Fibroblast of lung (primary cell): ENCODE measurements at places on chromosomes 7 and 10. TPM values are rescaled to one million over a fixed set of nuclear protein-coding genes. Genes with fewer than 3 reads are reported as not detected.

The PLCE1 gene
- total RNA-seq, result 0.33 and 1.0 TPM in 2 replicates

DNA sequence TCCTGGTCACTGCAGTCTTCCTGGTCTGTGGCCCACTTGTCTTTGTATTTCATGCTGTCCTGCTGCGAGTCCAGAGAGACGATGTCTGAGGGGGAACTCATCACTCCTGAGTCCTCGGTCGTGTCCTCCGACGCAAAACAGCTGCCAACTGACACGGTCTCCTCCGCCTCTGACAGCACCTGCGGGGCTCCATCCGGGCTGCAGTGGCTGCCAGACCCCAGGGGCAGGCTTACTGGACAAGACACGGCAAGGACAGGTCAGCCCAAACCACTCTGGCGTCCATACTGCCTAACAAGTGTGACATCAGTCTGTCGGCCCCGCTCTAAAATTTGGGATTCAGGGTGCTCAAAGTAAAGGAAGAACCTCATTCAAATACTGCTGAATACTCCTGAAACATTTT lies 260.8 kb upstream of the GRB10 start:
- DNase-seq, result no peak

The BTBD16 gene
- not detected in 2 replicates for total RNA-seq

GRCh38 chr7:3980300-3980643 lies 679.2 kb downstream of the SDK1 start:
- DNase-seq, result no peak

The PAPSS2 gene
- 51.1 and 102 TPM in 2 replicates for total RNA-seq

DNA sequence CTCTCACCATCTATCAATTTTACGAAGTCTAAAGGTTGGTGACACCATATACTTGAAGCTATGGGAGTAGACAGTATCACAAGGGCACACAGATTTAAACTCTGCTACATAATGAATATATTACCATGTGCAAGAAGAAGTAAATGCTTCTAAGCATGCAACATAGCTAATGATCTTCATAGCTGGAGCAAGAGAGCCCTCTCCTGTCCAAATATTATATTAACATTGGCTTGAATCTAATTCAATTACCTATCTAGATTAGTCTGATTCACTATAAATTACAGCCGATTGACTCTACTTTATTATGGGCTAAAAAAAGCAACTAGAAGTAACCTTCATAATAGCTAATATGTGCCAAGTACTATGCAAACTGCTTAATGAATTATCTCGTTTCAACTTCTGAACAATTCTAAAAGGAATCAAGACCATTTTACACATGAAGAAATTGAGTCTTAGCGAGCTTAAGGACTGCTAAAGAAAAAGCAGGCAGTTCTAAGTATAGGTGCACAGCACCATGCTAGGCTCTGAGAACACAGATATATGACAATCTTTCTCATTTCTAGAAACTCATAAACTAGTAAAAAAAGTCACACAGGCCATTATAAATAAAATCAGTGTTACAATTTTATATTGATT lies 21.9 kb downstream of the FRA10AC1 start:
- peak; percentile 59 for DNase-seq

The SNX10 gene
- total RNA-seq, result under 0.01 and 0.26 TPM in 2 replicates

DNA sequence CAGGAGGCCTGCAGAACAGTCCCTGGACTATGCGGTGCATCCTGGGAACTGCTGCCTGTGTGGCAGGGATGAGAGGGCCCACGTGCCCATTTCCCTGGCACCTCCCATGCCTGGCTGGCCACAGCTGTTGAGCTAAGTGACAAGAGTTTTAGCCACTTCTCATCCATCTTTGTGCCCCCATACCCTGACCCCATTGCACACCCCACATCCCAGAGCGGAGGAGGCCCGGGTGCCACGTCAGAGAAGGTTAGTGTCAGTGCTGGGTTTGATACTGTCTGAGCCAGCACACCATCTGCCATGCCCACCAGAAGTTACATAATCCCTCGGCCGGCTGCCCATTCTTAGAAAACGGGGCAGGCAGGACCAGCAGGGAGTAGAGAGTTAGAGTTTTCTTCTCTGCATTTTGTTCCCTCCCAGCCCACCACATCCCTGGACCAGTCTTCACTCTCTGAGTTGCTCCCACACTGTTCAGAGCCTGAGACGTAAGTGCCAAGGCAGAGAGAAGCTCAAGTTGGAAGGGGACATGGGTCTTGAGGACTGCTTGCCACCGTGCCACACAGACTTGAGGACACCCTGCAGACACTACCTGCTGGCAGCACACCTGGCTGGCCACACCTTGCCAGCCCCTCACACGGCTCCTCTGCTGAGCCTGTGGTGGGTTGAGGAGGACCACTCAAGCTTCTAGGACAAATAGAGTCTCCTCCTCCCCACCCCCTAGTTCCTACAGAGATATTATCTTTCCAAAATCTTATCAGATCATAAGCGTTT lies 13.1 kb downstream of the UNC5B start:
- DNase-seq, result no peak

The FZD8 gene
- total RNA-seq, result 0.66 and 0.77 TPM in 2 replicates

DNA sequence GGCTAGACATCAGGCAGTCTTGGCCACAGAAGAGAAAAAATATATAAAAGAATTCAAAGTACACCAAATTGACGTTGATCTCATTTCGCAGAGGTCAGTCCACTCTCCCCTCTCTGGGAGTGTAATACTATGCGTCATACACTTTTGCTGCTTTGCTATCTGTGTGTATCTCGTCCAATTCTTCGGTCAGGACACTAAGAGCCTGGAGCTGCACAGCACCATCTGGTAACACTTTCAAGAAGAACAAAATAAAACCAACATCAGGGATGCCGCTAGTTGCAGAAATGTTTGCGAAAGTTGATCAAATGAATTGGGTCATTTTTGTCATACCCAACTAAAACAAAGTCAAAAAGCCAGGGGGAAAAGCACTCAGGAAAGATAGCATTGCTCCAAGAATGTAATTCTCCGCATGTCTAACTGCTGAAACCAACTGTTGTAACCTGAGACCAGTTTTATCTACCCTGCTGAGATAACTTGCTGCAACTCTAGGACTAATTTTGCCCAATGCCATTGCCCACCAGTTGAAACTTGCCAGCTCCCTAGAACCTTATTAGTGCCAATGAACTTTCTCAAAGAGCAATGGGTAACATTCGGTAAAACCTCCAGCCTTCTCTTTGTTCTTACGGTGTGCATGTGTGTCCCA lies 23.0 kb downstream of the TMEM176A start:
- no peak for DNase-seq

DNA sequence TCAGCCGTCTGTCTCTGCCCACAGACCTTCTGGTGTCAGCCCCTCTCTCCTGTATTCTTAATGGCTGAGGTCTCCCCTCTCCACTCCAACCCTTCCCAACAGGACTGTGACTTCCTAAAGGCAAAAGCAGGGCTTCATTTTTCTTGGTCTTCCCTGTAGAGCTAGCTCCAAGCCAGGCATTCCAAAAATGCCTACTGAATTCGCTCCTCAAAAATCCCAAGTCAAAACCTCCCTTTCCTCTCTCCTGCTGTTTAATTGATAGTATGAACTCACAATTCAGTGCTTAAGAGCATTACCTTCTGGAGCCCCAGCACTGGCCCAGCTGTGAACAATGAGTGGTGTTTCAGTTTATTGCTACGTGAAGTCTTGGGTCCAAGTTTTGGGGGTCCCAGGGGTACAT lies 628.4 kb downstream of the PARD3 start:
- DNase-seq, result no peak

- no peak for DNase-seq
Observed at GRCh38 chr7:117796889-117797288, 76.4 kb downstream of the CTTNBP2 start.

DNA sequence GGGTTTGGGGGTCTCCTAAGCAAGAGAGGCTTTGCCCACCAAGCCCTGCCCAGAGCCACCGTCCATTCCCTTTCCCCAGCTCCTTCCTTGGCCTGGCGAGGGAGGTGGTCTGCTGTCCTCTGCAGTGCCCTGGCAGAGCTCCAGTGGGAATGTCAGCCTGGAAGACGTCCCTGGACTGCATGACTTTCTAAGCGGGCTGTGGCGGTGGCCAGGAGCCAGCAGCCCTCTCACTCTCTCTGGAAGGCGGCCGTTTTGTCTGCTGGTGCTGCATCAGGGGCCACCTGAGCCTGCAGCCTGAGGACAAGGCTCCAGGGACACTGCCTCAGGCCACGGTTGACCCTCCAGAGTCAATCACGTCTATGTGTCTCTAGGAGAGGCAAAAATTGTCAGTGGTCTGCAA lies 271.0 kb downstream of the SKAP2 start:
- DNase-seq, result no peak

The HTR5A gene
- total RNA-seq, result not detected in 2 replicates

The GPR22 gene
- total RNA-seq, result not detected in 2 replicates

GRCh38 chr10:80280071-80280800 lies 9.2 kb downstream of the MAT1A start:
- DNase-seq, result no peak

- DNase-seq, result peak; percentile 57
Observed at GRCh38 chr7:51141451-51142003, 175.1 kb downstream of the COBL start.

GRCh38 chr7:27118580-27118979 lies 12.0 kb downstream of the HOXA4 start:
- no peak for DNase-seq

DNA sequence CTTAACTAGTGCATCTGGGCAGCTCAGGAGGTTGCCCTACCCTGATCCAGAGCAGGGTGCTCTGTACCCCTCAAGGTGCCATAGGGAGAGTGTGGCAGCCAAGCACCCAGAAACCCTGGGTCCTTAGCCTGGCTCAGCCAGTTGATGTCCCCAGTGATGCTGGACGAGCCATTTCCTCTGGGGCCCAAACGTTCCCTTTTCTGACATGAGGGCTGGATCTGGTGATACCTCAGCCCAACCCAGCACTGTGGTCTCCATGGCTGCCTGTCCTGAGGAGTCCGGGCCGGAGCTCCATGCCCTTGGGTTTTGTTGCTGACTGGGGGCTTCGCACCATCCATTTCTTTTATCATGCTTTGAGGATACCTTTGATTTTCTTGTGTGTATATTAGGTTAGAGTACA lies 87.9 kb upstream of the IKZF1 start:
- DNase-seq, result no peak

DNA sequence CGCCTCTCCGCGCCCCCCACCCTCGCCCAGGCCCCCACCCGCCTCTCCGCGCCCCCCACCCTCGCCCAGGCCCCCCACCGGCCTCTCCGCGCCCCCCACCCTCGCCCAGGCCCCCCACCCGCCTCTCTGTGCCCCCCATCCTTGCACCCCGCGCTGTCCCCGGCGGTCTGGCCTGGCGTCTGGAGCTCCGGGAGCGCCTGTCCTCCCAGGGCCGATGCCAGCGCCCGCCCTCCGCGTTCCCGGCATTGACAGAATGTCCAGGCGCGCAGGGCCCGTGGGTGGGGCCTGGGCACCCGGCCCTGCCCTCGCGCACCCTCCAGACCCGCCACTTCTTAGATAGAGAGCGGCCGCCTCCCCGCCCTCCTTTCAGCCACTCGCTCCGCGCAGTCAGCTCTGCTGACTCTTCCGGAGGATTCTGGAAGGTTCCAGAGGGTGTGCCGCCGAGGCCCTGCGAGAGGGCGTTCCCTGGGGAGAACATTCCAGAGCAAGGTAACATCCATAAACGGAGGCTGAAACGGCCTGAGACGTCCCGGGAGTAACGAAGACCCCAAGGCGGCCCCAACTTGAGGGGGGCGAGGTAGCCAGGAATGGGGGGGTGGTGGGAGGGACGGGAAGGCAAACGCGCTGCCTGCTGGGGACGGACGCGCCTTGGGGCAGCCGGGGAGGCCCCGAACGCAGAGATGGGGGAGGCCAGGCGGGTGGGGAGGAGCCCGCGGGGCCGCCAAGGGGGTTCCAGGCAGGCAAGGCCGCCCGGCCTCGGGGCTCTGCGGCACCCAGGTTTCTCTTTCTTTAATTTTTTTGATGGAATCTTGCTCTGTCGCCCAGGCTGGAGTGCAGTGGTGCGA lies 117.8 kb downstream of the DYNC2I1 start:
- no peak for DNase-seq

- DNase-seq, result no peak
Observed at GRCh38 chr10:75592791-75593643, 161.6 kb downstream of the LRMDA start.

DNA sequence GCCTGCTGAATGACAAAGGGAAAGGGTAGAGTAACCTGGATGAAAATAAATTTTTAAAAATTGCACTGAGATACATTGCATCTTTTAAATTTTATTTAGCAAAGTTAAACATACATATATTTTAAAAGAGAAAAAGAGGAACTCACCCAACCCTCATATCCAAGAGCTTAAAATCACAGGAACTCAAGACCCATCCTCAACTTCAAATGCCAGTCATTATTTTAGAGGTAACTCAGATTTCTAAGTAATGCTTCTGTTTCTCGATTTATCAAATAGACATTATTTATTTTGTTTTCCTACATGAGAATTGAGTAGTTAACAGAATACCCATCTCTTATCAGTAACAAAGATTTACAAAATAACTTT lies 32.4 kb upstream of the KMT2E start:
- DNase-seq, result no peak

- peak; percentile 12 for DNase-seq
Observed at GRCh38 chr7:28904578-28905048, 53.5 kb downstream of the TRIL start.

The OPN1SW gene
- total RNA-seq, result not detected in 2 replicates

- no peak for DNase-seq
Observed at GRCh38 chr10:42980553-42981357, 96.1 kb upstream of the RET start.

The EPHB4 gene
- 75.8 and 98.8 TPM in 2 replicates for total RNA-seq

The BAG3 gene
- 5.1 and 8.4 TPM in 2 replicates for total RNA-seq

DNA sequence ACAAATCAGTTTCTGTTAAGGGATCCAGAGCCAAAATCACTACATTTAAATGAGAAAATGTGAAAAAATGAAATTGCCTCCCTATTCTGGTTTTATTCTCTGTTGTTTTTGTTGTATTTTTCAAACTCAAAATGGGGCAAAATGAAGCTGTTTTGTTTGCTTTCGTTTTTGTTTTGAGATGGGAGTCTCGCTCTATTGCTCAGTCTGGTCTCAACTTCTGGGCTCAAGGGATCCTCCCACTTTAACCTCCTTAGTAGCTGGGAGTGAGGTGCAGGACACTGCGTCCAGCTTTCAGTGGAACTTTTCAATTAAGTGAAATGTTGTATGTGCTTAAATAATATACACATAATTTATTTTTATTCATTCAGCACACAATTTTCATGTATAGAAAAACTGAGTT lies 205.0 kb downstream of the SORCS1 start:
- DNase-seq, result no peak

DNA sequence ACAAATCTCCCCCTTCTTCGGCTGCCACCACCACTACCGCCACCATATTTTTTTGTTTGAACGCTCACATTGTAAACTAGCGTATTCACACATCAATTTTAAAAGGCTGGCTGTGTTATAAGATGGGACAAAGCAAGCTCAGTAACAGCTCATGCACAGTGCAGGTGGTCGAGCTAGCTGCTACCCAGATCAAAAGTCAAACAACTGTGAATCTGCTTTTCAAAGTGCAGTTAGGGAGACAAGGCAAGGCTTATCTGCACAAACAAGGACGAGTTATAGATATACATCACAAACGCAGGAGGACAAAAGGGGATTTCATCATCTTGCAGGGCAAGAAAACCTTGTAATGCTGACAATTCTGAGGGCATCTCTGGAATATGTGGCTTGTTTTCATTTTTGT lies 231.6 kb downstream of the VTI1A start:
- DNase-seq, result no peak

- no peak for DNase-seq
Observed at GRCh38 chr10:126690534-126690933, 20.0 kb upstream of the C10orf90 start.

The PMS2 gene
- total RNA-seq, result 28.0 and 28.1 TPM in 2 replicates
